Ammon's horn (tissue), 1 donor: ENCODE measurements at places on chromosomes 2 and 18.

- DNase-seq, result no peak
Measured at GRCh38 chr18:30927042-30927441, 115.5 kb downstream of the DSC3 start.

GRCh38 chr2:65380255-65380654 lies 52.1 kb downstream of the SPRED2 start:
- DNase-seq, result no peak

DNA sequence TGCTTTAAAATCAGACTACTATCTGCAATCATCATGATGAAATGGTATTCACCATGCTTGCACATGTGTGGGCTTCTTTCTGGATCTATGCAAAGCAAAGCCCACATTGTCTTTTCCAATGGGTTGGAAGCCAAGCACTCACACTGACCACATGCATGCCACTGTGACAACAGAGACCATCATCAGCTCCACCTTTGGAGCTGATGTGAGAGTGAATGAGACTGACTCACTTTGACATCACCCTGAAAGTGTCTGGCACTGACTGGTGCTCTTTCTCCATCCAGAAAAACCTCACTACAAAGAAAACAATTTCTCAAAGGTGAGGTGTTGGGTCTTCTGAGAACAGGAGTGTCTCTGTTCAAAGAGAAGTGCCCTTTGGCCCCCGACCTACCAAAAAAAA lies 4.7 kb downstream of the MYO5B start:
- DNase-seq, result no peak

DNA sequence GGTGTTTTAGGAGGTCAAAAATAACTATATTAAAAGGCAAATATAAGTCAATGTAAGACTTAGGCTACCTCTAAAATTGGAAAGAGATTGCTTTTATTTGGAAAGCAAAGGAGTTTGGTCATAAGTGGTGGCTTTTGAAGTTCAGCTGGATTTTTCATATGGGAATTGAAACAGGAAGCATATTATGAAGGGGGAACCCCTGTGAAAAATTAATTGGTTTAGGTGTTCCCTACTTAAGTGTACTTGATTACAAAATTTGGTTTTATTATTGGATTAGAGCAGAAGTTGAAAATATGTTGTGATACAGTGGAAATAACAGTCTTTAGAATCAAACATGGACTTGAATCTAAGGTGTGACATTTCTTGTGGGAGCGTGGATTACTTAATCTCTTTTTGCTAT lies 121.4 kb upstream of the TTC27 start:
- no peak for DNase-seq

DNA sequence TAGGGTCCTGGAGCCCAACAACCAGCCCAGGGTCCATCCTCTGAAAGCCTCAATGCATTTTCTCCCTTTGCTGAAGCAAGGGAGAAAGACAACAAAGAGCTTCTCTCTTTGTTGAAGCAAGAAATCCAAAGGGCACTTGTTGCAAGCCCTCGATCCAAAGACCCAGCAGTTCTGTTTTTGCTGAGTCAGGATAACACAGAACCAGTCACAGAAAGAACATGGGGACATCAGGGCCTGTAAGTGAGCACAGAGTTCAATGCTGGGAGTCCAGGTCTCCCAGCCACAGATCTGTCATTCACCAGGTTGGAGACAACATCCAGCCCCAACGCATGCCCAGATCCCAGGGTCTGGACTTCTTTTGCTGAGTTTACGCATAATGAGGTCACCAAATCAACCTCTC lies 315.8 kb upstream of the KLHL29 start:
- DNase-seq, result no peak

GRCh38 chr2:218999881-219000568 lies 6.8 kb upstream of the CRYBA2 start:
- no peak for DNase-seq

DNA sequence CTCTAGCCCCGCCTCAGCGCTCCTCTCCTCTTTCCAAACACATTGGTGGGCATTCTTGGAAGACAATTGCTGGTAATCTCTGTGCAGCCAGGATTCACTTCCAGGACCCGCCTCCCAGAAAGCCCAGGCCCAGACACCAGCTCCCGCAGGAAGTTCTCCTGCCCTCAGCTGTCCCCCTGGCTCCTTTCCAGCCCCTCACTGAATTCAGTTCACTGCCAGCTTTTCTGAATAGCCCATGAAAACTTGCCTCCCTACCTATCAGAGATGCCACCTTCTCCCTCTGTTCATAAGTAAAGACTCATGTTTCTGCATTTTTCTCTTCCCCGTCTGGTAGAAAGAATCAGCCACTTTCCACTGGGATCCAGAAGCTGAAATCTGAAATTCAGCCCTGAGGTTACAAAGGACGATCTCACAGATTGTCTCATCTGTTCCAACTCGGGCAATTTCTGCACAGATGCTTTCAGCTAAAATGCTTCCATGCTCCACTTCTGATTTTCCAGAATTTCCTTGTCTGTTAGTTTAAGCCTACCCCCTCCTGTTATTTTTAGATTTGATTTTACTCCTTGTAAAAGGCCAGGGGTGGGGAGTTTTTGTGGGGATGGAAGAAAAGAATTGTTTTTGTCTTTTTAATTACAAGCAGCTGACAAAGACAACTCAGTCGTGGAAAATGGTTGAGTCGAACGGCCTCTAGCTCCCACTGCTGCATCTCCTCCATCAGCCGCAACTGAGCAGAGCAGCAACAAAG lies 98.1 kb downstream of the SP3 start:
- DNase-seq, result no peak

DNA sequence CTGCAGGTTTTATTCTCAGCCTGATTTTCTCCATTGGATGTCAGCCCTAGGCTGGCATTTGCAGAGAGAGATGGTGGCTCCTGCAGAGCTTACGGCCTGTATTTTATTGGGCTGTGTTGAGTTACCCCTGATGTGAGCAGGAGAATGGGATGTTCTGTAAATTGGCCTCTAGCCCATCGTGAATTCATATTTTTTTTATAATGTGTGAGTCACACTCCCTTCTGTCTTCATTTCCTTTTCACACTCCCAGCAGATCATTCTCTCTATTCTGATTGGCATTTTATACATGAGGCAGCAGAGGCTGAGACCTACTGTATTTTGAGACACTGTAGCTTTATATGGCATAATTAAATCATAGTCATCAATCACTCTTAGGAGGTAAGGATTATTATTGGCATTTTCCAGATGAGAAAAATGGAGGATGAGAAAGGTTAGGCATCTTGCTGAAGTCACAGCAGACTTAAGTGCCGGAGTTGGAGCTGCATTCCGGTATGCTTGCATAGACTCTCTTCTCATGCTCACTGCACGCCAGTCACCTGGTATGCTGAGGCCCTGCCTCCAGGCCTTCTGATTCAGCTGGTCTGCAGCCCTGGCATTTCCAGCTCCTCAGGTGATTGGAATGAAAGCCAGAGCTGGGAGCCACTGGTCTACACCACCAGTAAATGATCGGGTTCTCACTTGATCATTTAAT lies 142.4 kb downstream of the NEDD4L start:
- DNase-seq, result peak; percentile 35

DNA sequence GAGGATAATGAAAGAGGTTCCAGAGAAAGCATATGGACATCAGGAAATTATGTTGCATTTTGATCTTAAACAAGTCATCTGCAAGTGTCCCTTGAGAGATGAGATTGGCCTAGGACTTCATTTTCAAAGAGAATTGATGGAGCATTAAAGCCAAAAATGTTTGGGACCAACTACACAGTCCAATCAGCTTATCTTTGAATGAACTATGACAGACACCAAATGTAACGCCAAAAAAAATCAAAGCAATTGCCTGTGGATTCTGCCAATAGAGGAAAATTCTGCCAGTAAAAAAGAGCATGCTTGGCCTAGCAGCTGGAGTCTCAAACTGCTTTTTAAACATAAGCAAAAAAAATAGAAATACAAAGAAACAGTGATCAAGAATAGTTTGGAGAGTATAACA lies 594.5 kb upstream of the CHAC2 start:
- DNase-seq, result peak; percentile 2

DNA sequence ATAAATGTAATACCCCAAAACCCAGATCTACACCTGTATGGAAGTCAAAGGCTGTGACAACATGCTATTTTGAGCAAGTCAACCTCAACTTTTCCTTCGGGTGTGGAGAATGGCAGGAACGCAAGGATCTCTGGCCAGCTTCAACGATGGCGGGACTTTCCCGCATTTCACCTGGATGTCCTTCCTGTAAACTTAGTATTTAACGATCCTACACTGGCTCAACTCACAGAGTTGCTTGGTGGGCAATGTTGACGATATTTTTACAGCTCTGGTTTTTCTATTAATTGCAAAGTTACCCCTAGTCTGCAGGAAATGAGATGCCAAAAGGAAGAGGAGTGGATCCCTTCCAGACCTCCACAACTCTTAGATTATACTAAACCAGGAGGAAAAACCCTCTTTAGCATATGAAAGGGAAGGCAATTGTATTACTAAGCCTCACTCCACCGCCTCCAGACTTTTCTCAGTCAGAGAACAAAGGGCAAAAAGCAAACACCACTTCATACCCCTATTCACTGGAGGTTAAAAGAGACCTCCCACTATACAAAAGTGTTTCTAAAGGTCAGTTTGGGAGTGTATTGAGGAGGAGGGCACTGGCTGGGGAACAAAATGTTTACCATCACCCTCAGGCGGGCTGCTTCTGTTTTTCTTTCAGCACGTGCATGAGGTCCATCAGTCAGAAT lies 56.5 kb upstream of the ACVR1 start:
- DNase-seq, result no peak

GRCh38 chr2:184030989-184031388 lies 567.3 kb upstream of the ZNF804A start:
- DNase-seq, result no peak

- DNase-seq, result no peak
Measured at GRCh38 chr2:192741889-192742288, 547.2 kb upstream of the TMEFF2 start.

- DNase-seq, result no peak
Measured at GRCh38 chr2:217935901-217936684, 66.7 kb downstream of the TNS1 start.

DNA sequence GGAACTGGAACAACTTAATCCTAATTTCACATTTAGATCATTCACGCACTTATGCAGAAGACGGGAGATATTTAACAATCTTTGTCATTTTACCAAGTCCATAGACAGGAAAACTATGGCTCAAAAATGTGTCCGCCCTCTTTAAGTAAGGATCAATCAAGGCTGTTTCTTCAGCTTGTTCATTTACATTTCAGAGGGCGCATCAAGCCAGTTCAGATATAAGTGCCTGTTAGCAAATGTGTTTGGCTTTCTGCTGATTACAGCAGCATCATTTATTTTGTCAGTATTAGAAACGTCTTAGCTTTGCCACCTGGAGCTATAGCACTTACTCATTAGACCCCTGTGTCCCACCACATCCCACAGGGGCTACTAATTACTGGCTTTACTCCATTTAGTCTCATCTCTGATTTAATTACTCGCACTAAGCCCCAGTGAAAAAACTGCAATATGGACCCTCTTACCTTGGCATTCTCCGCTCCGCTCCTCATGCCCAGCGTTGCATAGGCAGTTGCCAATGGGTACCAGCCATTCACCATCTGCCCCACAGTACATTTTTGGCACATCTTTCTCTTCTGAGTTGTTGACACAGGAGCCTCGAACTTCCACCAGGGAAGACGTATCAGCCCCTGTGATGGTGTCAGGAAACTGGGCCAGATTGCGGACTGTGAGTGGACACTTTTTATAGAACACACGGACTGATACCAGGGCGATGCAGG lies 8.7 kb downstream of the EPHA4 start:
- DNase-seq, result no peak

DNA sequence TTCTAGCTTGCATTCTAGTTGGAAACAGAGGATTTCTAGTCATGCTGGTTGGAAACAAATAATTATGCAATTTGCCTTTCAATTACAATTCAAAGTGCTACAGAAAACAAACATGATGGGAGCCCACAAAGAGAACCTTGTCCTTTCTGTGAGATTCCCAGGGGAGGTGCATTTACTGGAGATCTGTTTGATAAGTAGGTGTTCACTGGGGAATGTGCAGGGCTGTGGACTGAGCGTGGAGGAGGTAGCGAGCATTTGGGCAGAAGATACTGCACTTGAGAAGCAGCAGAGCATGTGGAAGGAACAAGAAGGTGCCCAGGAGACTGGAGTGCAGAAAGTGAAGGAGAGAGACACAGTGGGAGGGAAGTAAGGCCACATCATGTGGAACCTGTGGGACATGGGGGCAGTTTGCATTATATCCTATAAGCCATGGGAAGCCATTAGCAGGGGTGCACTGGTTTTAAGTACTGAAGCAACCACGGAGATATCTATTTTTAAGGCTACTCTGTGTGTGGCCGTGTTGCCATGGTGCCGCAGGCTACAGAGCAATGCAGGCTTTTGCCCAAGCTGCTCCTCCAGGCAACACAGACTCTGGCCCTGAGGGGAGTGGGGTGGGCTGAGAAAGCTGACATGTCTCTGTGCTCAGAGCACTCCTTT lies 154.0 kb downstream of the ANTXR1 start:
- DNase-seq, result peak; percentile 51

GRCh38 chr2:158493458-158493857 lies 36.7 kb downstream of the PKP4 start:
- no peak for DNase-seq

- DNase-seq, result no peak
Measured at GRCh38 chr2:200028998-200029397, 73.6 kb downstream of the MAIP1 start.

- no peak for DNase-seq
Measured at GRCh38 chr18:73660931-73661856, 486.4 kb downstream of the FBXO15 start.

GRCh38 chr18:55083461-55083860 lies 124.2 kb upstream of the CCDC68 start:
- no peak for DNase-seq

DNA sequence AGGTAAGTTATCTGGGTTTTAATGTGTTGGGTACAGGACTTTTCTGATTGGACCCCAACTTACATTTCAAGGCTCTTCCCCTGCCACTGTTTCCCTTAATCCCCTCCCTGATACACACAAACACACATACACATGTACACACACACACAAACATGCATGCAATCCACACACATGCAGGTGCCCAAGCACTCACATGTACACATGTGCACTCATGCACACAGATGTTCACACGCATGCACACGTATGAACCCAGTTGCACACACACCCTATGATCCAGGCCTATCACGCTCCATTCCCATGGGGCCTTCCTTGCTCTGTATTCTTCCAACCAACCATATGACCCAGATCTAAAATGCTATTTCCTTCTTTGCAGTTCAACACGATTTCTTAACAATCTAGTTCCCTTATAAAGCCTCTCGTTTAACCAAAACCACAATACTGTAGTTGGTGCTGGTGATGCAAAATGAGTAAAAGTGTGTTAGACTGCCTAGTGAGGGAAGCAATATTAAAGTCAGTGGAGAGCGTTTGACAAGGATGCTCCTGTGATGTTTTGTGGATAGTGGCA lies 11.1 kb downstream of the SERPINB8 start:
- DNase-seq, result peak; percentile 20

DNA sequence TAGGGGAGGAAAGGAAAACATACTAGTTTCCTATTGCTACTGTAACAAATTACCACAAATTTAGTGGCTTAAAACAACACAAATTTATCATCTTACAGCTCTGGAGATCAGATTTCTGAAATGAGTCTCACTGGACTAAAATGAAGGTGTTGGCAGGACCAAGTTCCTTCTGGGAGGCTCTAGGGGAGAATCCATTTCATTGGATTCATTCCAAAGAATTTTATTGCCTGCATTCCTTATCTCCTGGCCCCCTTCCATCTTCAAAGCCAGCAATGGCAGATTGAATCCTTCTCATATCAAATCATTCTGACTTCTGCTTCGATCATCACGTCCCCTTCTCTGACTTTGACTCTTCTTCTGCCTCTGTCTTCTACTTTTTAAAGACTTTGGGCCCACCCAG lies 250.9 kb downstream of the IRS1 start:
- no peak for DNase-seq

GRCh38 chr2:231933916-231934401 lies 7.8 kb upstream of the NPPC start:
- no peak for DNase-seq

GRCh38 chr18:3623769-3624545 lies 174.0 kb downstream of the TGIF1 start:
- DNase-seq, result peak; percentile 24
